ENCODE measurements at places on chromosomes 16 and 17.

GRCh38 chr17:15744074-15744676 is 12.1 kb downstream of the TBC1D26 start:
- DNase-seq = no peak

GRCh38 chr16:16005721-16006120 is 56.3 kb downstream of the ABCC1 start:
- DNase-seq = no peak

GRCh38 chr16:28196387-28196987 is 15.3 kb downstream of the XPO6 start:
- DNase-seq = peak; percentile 31

DNA sequence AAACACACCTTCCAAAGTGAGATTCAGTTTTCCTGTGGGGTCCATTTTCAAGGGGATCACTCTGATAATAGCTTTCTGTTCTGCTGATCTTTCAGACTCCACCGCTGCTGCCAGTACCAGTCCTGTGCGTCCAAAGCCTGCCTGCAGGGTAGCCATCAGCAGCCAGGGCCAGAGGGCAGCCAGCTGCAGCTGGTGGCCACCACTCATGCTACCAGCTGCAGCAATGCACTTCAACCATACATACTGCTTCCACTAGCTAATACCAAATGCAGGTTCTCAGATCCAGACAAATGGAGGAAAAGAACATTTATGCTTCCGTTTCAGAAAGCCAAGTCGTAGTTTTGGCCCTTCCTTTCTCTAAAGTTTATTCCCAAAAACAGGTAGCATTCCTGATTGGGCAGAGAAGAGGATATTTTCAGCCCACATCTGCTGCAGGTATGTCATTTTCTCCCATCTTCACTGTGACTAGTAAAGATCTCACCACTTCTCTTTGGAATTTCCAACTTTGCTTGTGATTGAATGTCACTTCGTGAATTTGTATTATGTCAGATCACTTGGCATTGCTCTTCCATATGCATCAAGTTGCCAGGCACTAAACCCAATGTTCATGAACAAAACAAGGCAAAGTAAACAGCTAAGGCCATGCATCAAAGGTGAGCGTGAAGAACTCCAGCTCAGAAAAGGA is 1.8 kb downstream of the RNF43 start:
- no peak for DNase-seq

GRCh38 chr17:68605914-68606313 is 4.7 kb upstream of the FAM20A start:
- no peak for DNase-seq

GRCh38 chr17:61583242-61583641 is 7.8 kb downstream of the NACA2 start:
- peak; percentile 67 for DNase-seq

GRCh38 chr17:11944587-11944986 is 52.7 kb downstream of the ZNF18 start:
- no peak for DNase-seq

GRCh38 chr17:44024853-44025252 is 10.1 kb upstream of the TMEM101 start:
- DNase-seq = no peak

DNA sequence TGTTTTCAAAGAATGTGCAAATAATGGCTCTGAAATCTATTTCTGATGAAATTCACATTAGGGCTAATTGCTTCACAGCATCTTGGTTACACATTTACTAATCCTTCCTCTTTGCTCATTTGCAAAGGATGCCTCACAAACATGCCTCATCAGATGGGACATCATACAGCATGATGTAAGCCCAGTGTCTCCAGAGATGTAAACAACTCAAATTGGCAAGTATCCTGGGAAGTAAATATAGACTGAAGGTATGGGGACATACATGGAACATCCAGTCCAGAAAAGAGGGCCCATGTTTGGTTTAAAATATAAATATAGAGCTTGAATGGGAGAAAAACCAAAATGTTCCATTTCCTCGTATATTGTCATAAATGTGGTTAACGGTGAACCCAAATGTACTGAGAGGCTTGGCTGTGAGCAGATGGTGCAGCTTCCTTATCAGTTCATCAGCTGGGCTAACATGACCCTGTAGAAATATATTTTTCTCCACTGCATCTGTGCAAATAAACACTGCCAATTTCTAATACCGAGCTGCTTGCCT is 142.9 kb upstream of the NUDT7 start:
- peak; percentile 48 for DNase-seq

- DNase-seq = no peak
Observed at GRCh38 chr17:76089680-76090516, 10.9 kb downstream of the ZACN start.

GRCh38 chr17:72378414-72379390 is 257.9 kb downstream of the SOX9 start:
- DNase-seq = no peak

DNA sequence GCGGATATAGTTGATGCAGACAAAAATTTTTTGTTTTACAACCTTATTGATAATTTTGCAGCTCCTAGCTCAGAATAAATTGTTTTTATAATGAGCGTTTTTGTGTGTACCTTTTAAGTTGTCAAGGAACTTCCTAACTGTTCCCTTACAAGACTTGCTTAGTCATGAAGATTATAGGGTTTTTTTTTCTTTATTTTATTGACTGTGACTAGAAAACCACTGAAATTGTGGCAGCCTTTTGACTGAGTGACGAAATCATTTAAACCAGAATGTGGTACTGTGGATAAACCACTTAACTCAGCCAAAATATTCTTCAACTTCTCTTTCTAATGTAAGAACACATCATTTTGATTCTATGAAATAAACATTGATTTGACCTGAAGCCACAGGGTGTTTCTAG is 40.8 kb upstream of the VPS4A start:
- DNase-seq = peak; percentile 54

GRCh38 chr16:85271198-85271597 is 158.9 kb upstream of the CIBAR2 start:
- no peak for DNase-seq

DNA sequence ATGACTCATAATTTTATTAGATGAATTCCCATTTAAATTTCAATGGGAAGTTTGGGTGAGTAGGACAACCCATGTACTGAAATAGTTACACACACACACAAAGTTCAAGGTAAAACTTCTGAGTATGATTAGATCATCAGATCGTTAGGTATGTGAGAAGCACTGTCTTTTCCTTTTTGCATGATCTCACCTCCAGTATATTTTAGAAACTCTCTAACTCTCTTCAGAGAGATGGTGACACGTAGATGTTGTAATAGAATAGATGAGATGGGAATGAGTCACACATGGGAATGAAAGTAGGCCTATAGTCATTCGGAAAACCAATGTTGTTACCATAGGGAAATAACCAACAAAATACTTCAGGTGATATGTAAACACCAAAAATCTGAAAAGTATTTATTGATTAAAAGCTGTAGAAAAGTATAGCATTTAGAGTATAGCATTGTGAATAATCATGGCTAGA is 22.2 kb downstream of the KRT23 start:
- peak; percentile 97 for DNase-seq
